ENCODE measurements at places on chromosomes 3 and 15.

DNA sequence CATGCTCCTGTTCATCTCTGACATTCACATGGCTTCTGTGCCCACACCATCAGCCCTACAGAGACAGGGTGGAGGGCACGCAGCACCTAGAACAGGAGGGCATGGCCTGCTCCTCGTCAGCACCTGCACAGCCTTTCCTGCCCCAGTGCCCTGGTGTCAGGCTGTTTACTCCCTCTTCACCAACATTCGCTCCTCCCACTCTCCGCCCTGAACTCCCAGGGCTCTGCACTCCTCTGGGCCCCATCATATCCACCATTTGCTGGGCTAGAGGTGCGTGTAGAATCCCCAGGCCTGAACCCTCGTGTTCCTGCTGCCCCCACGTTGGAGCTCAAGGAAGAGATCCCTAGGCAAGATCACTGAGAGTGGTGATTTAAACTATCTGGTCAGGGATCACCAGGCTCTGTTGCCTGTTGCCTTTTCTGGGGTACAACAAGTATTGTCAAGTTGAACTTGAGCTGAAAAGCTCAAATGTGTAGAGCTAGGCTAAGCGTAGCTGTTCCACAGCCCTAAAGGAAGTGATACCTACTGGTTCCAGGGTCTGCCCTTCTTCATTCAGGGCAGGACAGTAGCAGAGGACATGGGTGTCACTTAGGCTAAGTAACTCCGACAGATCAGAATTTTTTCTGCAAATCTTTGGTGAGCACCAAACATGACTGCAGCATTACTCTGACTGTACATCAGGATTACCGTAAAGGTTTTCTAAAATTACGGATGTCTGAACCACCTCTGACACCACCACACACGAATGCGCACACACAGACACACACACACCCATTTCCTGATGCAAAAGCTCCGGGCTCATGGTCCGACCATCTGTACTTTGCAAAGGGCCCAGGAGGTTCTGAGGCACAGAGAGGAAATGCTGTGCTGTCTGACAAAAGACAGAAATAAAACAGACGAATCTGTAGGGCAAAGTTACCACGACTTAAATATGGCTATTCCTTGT, 43.7 kb upstream of the GNB5 start:
- no peak for DNase-seq

GRCh38 chr3:57126244-57126643, 38.9 kb downstream of the IL17RD start:
- no peak for DNase-seq

- DNase-seq = no peak
These were observed 4.3 kb downstream of the PEAK1 start for GRCh38 chr15:77415450-77416147.

GRCh38 chr15:27244047-27244446, 273.1 kb downstream of the GABRG3 start:
- DNase-seq = no peak

- DNase-seq = no peak
These were observed 376.0 kb upstream of the PDZRN3 start for GRCh38 chr3:74000725-74001124.

GRCh38 chr3:171986176-171986575, 53.2 kb upstream of the FNDC3B start:
- DNase-seq = no peak

- no peak for DNase-seq
These were observed 12.5 kb downstream of the GSK3B start for GRCh38 chr3:120081719-120082118.

Measured in activated CD4-positive, alpha-beta T cell treated with anti-CD3 and anti-CD28 coated beads for 1 hour (primary cell).